Brain pericyte (primary cell): ENCODE measurements at places on chromosomes 6 and 20.

DNA sequence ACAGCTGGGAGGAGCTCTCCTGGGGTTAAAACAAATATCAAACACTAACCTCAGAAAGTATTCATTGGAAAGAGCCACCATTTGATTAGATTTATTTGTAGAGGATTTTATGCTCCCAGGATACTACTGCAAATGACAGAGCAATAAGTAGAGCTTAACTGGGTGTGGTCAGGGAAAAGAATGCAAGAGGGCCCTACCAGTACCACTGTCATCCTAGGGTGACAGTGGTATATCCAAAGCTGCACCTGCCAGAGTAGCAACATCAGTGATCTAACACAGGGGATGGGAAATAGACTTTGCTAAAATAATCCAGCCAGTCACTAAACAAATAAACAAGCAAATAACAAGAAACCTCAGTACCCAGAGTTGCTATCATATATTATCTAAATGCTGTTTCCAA, 29.7 kb downstream of the ERGIC3 start:
- DNase-seq: no peak

- DNase-seq: peak; percentile 94
Observed at GRCh38 chr6:85678602-85679444, 36.1 kb upstream of the SYNCRIP start.

GRCh38 chr6:131387562-131388447, 185.2 kb upstream of the ARG1 start:
- no peak for DNase-seq

DNA sequence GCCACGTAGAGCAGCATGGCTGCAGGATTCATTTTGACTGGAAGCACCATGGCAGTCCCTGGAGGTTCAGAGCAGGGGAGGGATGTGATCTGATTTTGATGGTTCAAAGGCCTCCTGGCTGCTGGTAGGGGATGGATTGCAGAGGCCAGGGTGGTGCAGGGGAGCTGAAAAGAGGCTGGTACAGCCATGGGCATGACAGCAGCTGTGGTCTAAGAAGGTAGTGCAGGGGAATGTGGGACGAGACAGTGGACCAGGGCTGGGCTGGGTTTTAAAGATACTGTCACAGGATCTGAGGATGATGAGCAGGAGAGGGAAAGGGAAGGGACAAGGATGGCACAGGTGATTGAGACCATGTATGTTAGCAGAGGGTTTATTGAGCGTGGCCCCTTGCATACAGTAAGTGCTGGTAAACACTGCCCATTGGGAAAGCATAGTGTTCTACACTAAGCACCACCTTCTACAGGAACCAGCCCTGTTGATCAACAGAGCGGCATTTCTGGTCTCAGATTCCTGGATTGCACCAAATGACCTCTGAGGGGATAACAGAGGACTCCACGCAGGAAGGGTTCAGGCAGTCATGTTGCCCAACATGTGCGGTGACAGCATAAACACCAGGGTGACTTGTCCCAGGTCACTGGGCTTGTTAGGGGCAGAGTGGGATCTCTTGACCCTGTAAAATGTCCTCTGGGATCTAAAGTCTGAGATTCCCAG, 14.5 kb upstream of the SIRPA start:
- DNase-seq: no peak

DNA sequence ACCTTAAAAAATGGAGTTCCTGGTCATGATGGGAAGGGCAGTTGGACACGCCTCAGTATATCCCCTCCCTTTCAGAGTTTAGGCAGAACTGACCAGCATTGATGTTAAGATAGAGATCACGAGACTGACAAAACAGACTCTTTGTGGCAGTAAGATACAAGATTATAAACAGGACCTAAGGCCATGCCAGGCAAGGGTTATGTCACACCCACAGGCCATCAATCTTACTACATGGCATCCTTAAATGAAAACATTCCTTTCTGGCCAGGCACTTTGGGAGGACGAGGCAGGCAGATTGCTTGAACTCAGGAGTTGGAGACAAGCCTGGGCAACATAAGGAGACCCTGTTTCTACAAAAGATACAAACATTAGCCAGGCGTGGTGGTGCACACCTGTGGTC, 129.3 kb upstream of the MLN start:
- DNase-seq: no peak
